Stimulated activated CD4-positive, alpha-beta T cell treated with anti-CD3 and anti-CD28 coated beads, Interleukin-12 subunit alpha, Interleukin-12 subunit beta, amount 100 ng/mL, for 4 hours (primary cell): ENCODE measurements at places on chromosomes 11 and 22.

DNA sequence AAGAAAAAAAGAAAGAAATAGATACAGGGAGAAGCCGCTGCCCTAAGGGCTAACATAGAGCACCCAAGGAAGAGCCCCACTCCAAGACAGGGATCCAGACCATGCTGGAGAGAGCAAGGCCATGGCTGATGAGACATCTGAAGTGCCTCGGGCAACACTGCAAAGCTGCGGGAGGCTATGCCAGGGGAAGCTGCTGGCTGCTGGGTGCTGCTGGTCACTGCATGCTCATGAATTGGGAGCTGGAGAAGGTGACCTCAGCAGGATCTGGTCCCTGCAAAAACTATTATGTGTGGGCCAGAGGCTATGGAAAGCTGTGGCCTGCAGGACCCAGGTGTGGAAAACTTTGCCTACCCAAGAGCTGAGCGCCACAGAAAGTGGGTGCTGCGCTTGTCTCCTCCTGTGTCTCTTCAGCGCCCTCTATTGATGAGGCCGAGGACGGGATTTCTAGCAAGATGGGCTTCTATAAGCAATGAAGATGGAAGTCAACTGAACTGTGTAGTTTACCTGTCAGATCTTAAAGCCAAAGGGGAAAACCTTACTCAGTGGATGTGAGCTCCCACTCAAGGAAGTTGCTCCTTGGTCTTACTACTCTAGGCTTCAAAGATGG lies 17.3 kb upstream of the SLC29A2 start:
- peak; percentile 57 for DNase-seq

DNA sequence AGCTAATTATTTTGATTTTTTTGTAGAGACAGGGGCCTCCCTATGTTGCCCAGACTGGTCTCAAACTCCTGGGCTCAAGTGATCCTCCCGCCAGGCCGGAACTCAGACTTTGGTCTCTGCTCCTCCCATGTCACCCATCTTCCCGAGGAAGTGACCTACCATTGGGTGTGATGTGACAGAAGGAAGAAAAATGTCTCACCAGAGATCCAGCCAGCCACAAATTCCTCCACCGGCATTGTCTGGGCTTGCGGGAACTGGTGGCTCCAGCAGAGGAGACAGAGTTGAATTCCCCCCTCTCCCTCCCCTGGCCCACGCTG lies 772 bp downstream of the SLC25A45 start:
- DNase-seq, result no peak

DNA sequence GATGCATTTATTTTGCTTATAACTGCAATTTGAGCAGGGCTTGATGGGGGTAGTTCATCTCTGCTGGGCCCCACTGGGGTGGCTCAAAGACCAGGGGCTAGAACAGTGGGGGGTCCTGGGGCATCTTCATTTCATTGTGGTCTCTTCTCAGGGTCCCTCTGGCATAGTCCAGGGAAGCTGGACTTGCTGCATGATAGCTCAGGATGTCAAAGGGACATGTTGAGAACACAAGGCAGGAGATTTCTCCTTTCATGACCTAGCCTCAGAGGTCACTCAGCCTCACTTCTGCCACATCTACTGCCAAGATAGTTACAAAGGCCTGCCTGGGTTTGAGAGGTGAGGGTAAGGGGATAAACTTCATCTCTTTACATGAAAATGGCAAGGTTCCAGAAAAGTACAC lies 89.5 kb downstream of the CWC15 start:
- no peak for DNase-seq

DNA sequence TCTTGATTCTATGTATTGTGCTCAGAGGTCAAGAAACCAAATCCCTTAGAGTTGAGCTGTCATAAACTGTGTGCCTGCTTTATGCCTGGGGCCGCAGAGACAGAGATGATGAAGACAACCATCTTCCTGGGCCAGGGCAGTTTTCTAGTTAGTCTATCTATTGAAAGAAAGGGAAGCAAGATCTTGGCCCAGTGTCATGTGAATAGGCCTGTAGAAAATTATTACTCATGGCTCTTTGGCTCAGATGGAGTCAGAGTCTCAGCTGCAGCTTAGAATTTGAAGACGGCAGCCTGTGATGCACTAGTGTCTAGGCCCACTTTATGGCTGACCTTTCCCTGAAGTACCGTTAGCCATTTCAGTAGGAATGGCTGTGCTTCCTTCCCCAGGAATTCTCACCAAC lies 112.0 kb downstream of the DBX1 start:
- DNase-seq, result no peak

GRCh38 chr22:28674121-28674563 lies 5.5 kb downstream of the TTC28 start:
- no peak for DNase-seq

GRCh38 chr22:47295982-47296381 lies 533.5 kb downstream of the TBC1D22A start:
- no peak for DNase-seq

DNA sequence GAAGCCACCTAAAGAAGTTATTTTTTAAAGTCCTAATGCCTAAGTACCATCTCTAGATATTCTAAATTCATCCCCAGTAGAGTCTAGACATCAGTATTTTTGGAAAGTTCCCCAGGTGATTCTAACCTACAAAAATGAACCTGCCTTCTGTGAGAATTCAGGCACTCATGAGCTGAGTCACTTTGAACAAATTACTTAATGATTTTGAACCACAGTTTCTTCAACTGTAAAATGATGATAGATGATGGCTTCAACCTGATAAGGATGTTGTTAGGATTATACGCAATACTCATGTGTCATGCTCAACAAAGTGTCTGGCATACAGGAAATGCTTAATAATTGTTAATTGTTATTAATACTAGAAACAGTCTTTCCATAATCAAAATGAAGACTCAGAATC lies 82.8 kb upstream of the OR5AK2 start:
- no peak for DNase-seq

DNA sequence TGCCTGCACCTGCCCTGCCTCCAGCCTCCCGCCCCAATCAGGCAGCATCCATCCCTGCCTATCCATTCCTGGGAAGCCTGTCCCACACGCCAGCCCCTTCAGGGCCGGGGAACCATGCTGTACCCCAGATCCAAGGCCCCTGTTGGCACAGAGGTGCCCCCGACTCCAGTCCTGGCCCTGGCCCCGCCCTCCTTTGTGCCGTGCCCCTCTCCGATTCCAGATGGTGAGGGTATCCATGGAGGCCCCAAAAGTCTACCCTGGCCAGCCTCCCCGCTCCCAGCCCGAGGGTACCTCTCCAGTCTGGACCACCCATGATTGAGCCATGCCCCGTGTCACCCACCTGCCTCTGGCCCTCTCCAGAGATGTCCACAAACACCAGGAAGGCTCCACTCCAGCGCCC lies 2.7 kb upstream of the TH start:
- DNase-seq, result no peak

- no peak for DNase-seq
Measured at GRCh38 chr11:71209656-71210055, 42.7 kb downstream of the SHANK2 start.
